Pericardium fibroblast (primary cell): ENCODE measurements at places on chromosomes 4 and X. TPM values are rescaled to one million over a fixed set of nuclear protein-coding genes. Genes with fewer than 3 reads are reported as not detected.

The TNIP3 gene
- total RNA-seq: not detected in 2 replicates

The HPSE gene
- 3.7 and 13.0 TPM in 2 replicates for total RNA-seq

The TLR2 gene
- total RNA-seq: 0.09 and 0.35 TPM in 2 replicates

The ZNF157 gene
- not detected in 2 replicates for total RNA-seq

The HTN3 gene
- total RNA-seq: not detected in 2 replicates

The ENPEP gene
- total RNA-seq: 0.43 and 2.7 TPM in 2 replicates

The DKK2 gene
- total RNA-seq: not detected in 2 replicates

The IL13RA2 gene
- 0.34 and 2.6 TPM in 2 replicates for total RNA-seq

The PCDH10 gene
- 1.4 and 1.5 TPM in 2 replicates for total RNA-seq

The GPR34 gene
- not detected in 2 replicates for total RNA-seq

The KIT gene
- total RNA-seq: 0.82 and 1.2 TPM in 2 replicates

The SPANXN4 gene
- total RNA-seq: not detected in 2 replicates

The NMU gene
- not detected in 2 replicates for total RNA-seq

The ANXA10 gene
- total RNA-seq: 0.85 TPM in 1 of 2 replicates, not detected in the other

The MED28 gene
- 4.4 and 6.2 TPM in 2 replicates for total RNA-seq

The FGF2 gene
- 10.6 and 27.4 TPM in 2 replicates for total RNA-seq

The PIM2 gene
- total RNA-seq: 0.77 and 3.2 TPM in 2 replicates

The ERCC6L gene
- 0.09 TPM in 1 of 2 replicates, not detected in the other for total RNA-seq

The DCAF4L1 gene
- total RNA-seq: not detected in 2 replicates

The CYP2U1 gene
- total RNA-seq: 11.2 and 14.5 TPM in 2 replicates

The CCSER1 gene
- total RNA-seq: not detected in 2 replicates

The GAGE12E gene
- total RNA-seq: not detected in 2 replicates

The MAGED4 gene
- total RNA-seq: 40.2 and 66.0 TPM in 2 replicates

The SH3BGRL gene
- 96.4 and 117 TPM in 2 replicates for total RNA-seq

The FDCSP gene
- not detected in 2 replicates for total RNA-seq

The MAGEA4 gene
- not detected in 2 replicates for total RNA-seq

The ZCCHC13 gene
- not detected in 2 replicates for total RNA-seq

The GAB1 gene
- 16.5 and 20.2 TPM in 2 replicates for total RNA-seq

The CLDN22 gene
- total RNA-seq: not detected in 2 replicates

The MPP1 gene
- total RNA-seq: 13.4 and 19.7 TPM in 2 replicates

The PABPC1L2A gene
- not detected in 2 replicates for total RNA-seq

The DSPP gene
- total RNA-seq: not detected in 2 replicates
